Effector memory CD4-positive, alpha-beta T cell (primary cell): ENCODE measurements at places on chromosomes 6 and 20.

DNA sequence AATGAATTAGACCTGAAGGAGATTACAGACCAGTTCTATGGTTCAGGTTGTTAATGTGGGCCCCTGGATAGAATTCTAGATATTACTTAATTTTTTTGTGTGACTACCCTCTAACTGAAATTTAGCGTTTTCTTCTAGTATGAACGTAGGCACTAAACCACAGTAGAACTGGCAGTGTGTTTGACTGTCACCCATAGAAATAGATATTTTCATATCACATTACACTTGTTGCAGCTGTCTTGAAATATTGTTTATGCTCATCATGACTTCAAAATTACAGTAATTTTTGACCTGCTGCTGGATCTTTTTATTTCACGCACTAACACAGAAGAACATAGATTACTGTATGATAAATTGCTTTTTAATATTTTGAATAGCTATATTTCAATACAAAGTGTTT lies 31.6 kb downstream of the E2F3 start:
- no peak overlapping the region for H3K4me3 ChIP-seq
- H3K36me3 ChIP-seq: no peaks in the 10 kb centered on the region
- H3K4me1 ChIP-seq: no peaks in the 10 kb centered on the region

DNA sequence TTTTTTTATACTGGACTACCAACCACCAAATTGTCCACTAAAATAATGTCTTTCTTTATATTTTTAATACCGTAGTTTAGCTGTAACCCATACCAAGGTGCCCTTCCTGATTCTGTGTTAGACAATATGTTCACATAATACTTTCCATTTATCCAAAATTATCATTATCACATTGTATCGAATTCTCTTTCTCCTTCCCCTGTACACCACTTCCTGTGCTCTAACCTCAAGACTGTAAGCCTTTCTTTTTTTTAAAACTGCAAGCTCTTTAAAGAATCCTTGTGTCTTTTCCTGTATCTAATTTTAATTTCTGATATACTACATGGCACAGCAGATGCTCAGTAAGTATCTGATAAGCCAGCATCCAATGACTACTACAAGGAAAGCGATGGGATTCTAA lies 917.5 kb downstream of the EYS start:
- no peak for DNase-seq
- H3K27me3 ChIP-seq: no peaks in the 10 kb centered on the region
- no peak overlapping the region for H3K27ac ChIP-seq

- H3K4me3 ChIP-seq: no peak overlapping the region
- H3K27ac ChIP-seq: no peak overlapping the region
- no peaks in the 10 kb centered on the region for H3K36me3 ChIP-seq
- H3K4me1 ChIP-seq: no peaks in the 10 kb centered on the region
Observed at GRCh38 chr20:23277316-23277715, 73.3 kb upstream of the NXT1 start.

GRCh38 chr6:3748208-3749066 lies 3.1 kb downstream of the PXDC1 start:
- H3K27me3 ChIP-seq: peaks cover 25% of the 10 kb centered on the region
- DNase-seq: no peak
- no peak overlapping the region for H3K4me3 ChIP-seq
- H3K27ac ChIP-seq: no peak overlapping the region

DNA sequence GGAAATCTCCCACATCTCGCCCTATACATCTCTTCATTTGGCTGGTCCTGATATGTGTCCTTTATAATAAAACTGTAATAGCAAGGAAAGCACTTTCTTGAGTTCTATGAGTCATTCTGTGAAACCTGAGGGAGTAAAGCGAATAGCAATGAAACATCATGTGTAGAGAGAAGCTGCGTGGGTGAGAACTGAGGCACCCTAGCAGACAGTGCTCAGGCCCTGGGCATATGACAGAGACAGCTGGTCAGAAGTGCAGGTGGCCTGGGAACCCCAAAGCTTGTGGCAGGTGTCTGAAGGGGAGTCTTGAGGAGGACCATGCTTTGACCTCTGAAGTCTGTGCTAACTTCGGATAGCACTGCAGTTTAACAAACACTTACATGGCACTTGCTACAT lies 1.3 kb upstream of the BLOC1S5 start:
- no peaks in the 10 kb centered on the region for H3K4me1 ChIP-seq
- no peaks in the 10 kb centered on the region for H3K27me3 ChIP-seq
- H3K36me3 ChIP-seq: peaks cover 4% of the 10 kb centered on the region
- H3K27ac ChIP-seq: no peak overlapping the region
